Common myeloid progenitor, CD34-positive (primary cell): ENCODE measurements at places on chromosomes 5 and 9.

DNA sequence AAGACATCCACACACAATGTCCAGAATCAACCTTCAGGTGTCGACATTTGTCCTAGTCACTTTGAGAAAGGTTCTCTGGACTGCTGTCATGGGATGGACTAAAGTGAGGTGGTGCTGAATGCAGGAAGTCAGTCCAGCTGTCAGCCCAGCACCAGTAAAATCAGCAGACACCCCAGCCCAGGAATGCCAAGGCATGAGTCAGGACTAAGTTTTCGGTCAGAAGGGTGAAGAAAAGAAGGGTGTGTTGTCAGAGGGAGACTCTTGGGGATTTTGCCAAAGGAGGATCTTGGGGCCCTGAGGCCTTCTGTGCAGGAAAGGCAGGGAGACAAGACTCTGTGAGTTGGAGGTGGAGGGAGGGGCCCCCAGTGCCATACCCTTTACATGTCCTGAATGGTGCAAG, 69.0 kb upstream of the XPA start:
- no peak for DNase-seq

- DNase-seq, result no peak
These were observed 4.6 kb downstream of the UNC5A start for GRCh38 chr5:176814836-176815438.

DNA sequence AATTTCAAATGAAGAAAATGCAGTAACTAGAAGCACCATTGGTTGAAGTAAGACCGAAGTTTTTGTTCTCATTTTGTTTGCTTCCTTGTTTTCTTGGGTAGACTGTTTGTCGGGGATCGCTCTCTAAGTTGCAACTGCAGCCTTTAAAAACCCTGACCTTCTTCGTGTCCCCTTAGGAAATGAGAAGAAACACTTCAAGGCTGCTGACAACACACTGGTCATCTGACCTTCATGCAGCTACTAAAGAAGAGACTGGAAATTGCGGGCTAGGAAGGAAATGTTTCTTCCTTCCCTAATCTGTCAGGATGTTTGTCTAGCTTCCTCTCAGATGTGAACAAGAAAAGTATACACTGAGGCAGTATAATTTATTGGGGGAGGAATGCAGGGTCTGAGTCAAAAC, 50.7 kb upstream of the CHSY3 start:
- no peak for DNase-seq

- no peak for DNase-seq
These were observed 6.5 kb downstream of the ZNF462 start for GRCh38 chr9:106869458-106869857.

- DNase-seq, result no peak
These were observed 271.3 kb upstream of the DMAC1 start for GRCh38 chr9:8070779-8071444.

- DNase-seq, result no peak
These were observed 43.1 kb upstream of the SELENOP start for GRCh38 chr5:42854795-42855194.

- no peak for DNase-seq
These were observed 77.3 kb downstream of the PAM start for GRCh38 chr5:102832445-102832844.

DNA sequence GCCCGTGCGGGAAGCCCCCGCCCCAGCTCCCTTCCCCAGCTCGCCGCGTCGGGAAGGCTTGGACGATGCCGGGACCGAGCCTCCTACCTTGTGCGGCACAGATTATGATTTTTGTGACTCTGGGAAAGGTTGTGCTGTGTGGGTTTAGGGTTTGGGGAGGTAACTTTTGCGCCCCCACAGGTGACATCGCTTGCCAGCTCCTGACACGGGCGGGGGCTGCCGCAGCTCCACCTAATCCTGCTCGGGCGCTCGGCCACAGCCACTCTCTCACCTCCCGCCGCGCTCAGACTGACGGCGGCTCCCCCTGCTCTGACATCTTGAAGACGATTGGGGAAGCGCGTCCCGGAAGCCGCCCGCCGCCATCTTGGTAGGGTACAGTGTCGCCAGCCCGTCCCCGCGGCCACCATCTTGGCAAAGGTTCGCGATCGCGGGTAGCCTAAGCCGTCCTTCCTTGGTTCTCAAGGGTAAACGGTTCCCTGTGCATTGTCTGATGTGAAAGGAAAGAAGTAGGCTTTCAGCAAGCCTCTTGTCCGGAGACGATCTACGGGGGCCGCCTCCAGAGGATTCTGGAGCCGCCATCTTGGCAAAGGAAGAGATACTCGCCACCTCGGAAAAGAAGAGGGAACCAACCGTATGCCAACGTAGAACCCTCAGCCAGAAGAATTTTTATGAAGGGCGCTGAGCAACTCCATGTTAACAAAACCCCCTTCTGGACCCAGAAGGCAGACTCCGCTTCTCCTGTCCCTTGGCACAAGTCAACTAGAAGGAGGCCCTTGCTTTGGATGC, 1.8 kb upstream of the NR3C1 start:
- peak; percentile 91 for DNase-seq

- DNase-seq, result no peak
These were observed 473.0 kb downstream of the PLK2 start for GRCh38 chr5:57986761-57987341.

GRCh38 chr5:76859591-76860247, 9.9 kb downstream of the S100Z start:
- DNase-seq, result no peak

- DNase-seq, result no peak
These were observed 1.1 kb downstream of the FAXDC2 start for GRCh38 chr5:154849264-154849785.

GRCh38 chr9:27379311-27380251, 82.6 kb upstream of the EQTN start:
- no peak for DNase-seq

GRCh38 chr9:127496974-127497373, 45.7 kb downstream of the LRSAM1 start:
- no peak for DNase-seq

- DNase-seq, result no peak
These were observed 7.3 kb downstream of the FBP2 start for GRCh38 chr9:94586316-94586715.

DNA sequence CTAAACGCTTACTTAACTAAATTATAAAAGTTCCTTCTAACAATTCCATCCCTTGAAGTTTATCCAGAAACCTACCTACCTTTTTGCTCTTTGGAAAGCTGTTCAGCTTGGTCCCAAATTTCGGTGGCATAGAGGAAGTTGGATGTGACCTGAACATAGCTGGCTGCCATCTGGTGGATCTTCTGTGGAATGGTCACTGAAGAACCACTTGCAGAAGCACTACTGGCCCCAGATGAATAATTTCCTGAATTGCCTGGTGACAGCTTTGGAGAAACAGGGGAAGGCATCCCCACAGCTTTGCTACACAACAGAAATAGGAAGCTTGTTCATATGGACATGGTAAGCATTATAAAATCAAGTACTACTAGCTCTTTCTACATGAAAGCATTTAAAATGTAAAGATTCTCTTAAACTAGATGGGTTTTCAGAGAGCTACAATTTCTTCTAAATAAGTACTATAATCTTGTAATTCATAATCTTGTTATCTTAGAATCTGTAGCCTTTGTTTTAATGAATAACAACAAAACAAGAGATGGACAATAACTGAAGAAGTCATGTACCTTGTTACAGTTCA, 9.9 kb downstream of the LEAP2 start:
- DNase-seq, result peak; percentile 83

- DNase-seq, result no peak
These were observed 20.3 kb downstream of the GEMIN5 start for GRCh38 chr5:154917757-154918156.

- DNase-seq, result no peak
These were observed 102.6 kb downstream of the XRCC4 start for GRCh38 chr5:83179966-83180365.

DNA sequence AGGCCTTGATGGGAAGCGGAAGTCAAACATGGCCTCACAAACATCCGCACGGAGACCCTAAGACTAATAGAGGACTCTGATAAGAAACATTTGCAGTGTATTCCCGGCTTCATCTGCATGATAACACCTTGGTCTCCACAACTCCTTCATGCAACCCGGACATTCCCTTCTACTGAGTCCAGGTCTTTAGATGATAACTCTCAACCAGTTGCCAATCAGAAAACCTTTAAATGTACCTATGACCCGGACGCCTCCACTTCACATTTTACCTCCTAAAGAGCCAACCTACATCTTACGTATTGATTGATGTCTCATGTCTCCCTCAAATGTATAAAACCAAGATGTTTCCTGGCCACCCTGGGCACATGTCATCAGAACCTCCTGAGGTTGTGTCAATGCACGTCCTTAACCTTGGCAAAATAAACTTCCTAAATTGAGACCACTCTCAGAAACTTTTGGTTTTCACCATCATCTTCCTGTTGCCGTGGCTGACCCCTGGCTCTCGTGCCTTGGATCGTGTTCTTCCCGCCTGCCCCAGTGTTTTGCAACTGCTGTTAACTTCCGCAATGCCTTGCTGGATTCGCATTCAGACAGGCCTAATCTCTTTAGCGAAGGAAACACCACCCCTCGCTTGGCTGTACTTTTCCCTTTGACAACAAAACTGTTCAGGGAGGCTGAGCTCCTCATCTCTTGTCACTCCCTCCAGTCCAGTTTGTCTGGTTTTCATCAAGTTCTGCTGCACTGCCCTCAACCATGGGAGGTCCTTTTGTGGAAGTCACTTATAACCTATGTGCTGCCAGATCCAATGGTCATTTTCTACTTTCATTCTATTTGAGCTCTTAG, 1.1 kb upstream of the DAP start:
- peak; percentile 75 for DNase-seq

DNA sequence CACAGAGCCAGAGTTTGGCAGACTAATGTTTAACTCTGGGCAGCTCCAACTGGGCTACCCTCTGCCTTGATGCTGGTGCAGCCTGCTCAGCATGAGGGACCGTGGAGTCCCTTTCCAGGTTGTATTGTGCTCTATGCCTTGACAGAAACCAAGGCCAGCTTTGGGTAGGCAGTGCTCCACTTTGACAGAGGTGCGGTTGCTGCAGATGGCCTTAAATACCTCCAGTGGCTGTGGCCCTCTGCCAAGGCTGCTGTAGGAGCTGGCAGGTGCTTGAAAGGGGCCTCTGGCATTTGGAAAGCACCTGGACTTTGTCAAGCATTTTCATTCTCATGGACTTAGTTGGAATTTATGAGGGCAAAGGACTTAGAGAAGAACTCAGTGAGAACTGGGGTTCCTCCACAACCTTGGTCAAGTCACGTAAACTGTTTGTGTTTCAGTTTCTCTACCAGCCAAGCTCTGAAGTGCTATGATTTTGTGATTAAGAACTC, 249.7 kb upstream of the ZNF462 start:
- no peak for DNase-seq

GRCh38 chr5:11234501-11234911, 473.5 kb upstream of the DAP start:
- peak; percentile 97 for DNase-seq

- no peak for DNase-seq
These were observed 165.5 kb downstream of the CACNA1B start for GRCh38 chr9:138043061-138043410.

DNA sequence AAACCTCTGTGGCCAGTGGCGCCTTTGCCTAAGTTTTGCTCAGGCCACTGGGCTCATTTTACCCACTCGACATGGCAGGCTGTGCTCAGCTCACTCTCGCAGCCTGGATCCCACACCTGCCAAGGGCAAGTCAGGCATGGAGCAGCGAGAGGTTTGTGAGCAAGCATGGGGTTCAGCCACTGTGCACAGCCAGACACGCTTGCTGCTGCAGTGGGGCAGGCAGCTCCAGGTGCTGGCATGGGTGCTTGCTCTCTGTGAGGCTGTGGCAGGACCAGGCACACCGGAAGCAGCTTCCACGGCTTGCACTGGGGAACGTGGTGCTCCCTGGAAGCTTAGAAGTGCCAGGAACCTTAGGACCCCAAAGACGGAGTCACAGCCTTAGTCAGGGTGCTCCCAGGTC, 470.1 kb downstream of the CDH9 start:
- no peak for DNase-seq

- no peak for DNase-seq
These were observed 118.0 kb upstream of the TRIM32 start for GRCh38 chr9:116569111-116569510.

- DNase-seq, result no peak
These were observed 8.1 kb upstream of the MAT2B start for GRCh38 chr5:163497315-163497714.

DNA sequence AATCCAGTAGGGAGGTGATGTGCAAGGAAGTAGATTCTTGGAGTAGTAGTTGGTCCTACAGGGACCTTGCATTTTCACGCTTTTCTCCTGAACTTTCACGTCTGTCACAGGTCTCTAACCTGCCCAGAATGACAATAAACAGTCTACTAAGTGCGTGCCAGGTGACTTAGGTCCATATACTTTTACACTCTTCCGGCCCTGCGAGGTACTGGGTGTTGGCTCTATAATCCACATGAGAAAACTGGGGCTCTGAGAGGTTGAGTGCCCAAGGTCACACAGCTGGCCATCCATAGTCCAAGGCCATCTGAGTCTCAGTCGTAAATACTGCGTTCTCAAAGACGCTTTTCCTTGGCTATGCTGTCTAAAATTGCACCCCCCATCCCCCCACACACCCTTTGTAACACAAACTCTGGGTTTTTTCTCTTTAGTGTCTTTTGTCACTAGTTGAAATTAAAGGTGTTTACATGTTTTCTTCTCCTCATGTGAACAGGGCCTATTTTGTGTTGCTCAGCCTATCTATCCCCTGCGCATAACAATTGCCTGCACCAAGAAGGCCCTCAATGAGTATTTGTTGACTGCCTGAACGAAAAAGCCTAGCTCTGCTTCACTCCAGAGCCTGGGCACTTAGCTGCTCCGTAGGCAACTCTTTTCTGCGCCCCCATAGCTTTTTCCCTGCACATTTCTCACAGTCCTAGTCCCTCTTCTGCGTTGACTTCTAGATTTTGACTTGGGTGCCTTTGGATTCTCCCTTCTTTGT, 943 bp downstream of the SFXN1 start:
- DNase-seq, result no peak

DNA sequence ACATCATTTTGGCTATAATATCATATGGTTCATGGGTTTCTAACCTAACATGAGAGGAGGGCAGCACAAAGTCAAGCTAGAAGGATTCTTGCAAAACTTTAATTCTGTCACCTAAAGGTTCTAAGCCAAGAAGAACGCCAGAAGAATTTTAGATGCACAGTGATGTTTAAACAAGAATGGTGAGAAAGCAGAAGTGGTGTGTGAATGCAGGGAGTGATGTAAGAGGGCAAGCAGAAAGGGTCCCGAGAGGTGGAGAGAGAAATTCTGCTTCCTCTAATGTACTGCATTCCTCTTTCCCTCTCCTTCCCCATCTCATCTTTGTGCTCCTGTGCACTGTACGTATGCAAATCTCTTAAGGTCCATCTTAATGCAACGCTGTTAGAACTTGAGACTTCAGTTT, 2.1 kb upstream of the TRMO start:
- DNase-seq, result peak; percentile 87

- DNase-seq, result no peak
These were observed 17.9 kb upstream of the RAB14 start for GRCh38 chr9:121219530-121219929.

GRCh38 chr5:161258438-161258837, 288.1 kb downstream of the GABRB2 start:
- no peak for DNase-seq

DNA sequence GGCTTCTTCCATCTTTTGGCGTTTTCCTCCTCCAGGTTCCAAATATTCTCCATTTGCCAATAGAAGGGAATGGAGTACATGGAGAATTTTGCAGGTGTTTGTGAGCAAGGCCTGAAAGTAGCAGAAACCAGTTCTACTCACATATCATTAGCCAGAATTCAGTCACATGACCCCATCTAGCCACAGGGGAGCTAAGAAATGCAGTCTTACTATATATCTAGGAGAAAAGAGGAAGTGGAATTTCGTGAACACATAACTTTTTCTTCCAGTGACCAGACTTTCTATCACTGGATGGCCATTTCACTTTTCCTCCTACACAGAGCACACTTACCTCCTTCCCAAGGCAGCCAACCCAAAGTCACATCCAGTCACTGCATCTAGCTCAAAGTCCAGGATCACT, 55.1 kb downstream of the LOX start:
- no peak for DNase-seq
